ENCODE measurements at places on chromosomes 16 and 17. TPM values are rescaled to one million over a fixed set of nuclear protein-coding genes. Genes with fewer than 3 reads are reported as not detected.

DNA sequence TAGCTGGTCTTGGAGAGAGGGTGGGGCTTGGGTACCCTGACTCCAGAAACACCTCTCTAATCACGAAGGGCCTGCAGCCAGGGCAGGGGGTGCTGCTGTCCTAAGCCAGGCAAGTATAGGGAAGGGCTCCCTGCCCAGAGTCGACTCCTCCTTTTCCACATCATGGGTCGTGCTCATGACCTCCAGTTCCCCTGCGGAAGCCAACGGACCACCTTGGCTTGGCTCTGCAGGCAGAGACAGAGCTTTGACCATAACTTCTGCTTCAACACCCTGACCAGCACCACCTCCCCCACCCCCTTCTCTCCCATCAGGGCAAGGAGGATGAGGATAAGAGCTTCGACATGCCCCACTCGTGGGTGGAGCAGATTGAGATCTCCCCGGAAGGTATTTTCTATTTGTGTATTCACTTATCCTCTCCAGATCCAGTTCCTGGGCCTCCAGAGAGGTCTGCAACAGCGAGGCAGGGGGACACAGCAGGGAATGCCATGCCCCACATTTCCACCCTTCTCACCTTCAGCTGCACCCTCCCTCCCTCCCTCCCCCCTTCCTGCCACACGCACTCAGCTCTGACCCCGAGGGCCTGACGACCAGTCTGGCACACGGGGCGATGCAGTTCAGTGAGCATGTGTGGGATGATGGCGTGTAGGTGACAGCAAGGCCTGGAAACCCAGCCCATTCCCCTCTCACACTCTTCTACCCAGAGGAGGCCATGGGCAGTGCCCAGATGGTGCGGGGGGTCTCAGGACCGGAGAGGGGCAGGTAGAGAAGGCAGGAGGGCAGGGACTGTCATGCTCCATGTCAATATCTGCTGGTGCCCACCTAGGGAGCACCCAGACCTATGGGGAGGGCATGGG, 14.0 kb upstream of the KATNB1 start:
- no peak for DNase-seq

Gene MEAK7
- total RNA-seq, result 1.9 TPM

Gene MT1E
- 2.9 TPM for total RNA-seq

GRCh38 chr17:9140550-9141424, 119.5 kb downstream of the NTN1 start:
- no peak for DNase-seq

Gene TOM1L1
- not detected for total RNA-seq

Gene CRHR1
- total RNA-seq, result not detected

- DNase-seq, result peak; percentile 72
Observed at GRCh38 chr16:16033208-16033717, 83.8 kb downstream of the ABCC1 start.

Gene CHST4
- not detected for total RNA-seq

DNA sequence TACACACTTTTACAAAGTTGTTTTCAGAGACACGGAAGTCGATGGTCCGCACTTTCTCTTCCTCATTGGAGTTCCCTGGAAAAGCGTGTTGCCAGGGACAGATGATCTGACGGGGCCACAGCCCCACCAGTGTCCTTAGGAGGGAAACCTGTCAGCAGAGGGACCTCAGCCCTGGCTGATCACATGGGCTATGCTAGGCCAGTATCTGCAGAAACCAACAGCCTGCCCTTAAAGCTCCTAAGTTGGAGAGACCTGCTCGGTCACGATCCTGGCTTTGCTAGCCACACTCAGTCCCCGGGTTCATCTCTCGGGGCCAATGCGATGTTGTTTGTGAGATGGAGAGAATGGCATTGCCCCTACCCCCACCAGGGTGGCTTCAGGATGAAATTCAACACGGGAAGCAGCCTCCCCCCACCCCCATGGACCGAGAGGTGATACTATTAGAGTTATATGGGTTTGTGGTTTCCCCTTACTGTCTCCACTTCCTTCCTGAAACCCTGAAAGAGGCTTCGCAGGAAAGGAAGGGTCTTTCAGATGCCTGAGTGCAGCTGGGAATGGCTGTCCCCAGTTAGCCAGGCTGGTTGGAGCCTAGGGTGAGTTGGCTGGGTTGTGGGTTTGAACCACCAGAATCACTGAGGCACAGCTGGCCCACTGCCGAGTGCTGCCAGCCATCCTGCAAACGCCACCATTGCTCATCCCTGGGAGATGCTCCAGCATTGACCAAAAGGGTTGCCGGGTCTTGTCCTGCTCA, 16.6 kb downstream of the RMI2 start:
- DNase-seq, result no peak

- no peak for DNase-seq
Observed at GRCh38 chr17:82957469-82957795, 117.6 kb upstream of the ZNF750 start.

DNA sequence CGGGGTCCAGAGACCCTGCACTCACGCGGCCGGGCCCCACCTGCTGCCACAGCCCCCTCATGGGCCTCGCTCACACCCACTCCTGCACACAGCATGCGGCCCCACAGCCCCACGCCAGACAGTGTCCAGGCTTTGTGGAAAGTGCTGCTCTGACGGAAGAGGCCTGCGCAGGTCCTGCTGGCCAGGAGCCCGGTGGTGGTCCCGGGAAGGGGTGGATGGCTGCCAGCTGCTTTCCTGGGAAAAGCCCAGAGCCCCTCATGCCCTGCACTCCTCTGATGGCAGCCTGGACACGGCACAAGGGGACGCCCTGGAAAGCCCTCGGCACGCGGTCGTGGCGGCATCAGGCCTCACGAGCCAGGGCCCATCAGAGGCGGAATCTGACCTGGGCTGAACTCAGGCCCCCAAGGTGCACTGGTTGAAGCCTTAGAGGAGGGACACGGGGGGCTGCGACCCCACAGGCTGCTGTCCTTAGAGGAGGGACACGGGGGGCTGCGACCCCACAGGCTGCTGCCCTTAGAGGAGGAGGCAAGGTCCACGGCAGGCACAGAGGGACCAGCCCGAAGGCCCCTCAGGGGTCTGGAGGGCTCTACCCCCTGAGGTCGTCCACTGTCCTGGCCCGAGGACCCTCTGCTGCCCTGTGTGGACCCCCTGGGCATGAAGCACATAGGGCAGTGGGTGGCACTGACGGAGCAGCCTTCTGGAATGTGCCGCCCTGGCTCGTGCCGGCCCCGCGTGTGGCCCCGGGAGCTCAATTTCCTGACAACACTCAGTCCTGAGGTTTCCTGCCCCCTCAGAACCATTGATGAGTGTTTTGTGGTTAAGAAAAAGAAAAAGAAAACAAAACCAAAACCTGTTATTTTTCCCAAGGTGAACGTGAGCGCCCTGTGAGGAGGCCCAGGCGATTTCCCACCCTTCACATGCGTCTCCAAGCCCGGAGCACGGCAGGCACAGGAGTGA, 22.1 kb downstream of the SOX8 start:
- peak; percentile 81 for DNase-seq

DNA sequence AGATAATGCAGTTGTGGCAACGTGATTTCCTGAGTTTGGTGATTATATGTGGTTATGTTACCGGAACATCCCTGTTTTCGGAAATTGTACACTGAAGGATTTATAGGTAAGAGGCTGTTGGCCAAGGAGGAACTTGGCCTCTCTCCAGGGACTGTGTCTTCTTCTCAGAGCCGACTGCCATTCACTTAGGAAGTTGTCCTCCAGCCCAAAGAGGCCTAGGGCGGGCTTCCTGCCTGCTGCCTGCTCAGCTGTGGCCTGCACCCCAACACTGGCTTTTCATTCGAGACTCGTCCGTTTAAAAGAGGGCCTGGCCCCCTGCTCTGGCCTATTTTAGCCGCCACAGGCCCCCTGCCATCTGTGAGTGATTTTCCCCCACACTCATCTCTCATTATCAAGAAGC, 64.3 kb downstream of the ZDHHC7 start:
- no peak for DNase-seq

Gene CCL1
- not detected for total RNA-seq

Gene C16orf89
- total RNA-seq, result not detected

DNA sequence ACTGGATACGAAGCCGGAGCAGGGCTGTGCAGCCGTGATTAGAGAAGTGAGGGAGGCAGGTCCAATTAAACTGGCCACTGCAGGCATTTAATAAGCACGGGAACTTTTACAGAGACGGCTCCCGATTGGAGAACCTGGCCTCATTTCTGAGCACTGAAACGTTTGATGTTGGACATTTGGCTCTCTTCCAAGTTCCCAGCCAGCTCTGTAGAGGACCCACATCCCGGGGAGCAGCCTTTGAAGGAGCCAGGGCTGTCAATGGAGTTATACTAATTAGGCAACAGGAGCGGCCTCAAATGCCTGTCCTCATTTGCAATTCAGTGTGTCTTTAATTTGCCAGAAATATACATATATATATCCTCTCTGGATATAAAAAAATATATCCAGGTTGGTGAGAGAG, 499.4 kb upstream of the C16orf82 start:
- DNase-seq, result no peak

DNA sequence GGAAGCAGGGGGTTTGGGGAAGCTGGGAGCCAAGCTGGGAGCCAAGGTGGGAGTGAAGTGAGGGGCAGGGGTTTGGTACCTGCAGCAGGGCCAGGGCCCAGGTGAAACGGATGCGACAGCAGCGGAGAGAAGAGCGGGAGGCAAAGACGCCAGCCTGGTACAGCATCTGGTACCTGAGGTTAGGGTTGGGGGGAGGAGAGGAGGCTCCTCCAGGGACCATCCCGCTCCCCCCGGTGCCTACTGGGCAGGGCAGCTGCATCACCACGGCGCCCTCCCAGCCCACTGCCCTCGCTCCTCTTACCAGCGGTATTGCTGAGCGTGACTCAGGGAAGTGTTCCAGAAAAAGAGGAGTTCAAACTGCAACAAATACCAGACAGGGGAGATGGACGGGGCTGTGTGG, 9.8 kb downstream of the CLN3 start:
- no peak for DNase-seq

- DNase-seq, result no peak
Observed at GRCh38 chr16:57938936-57939871, 31.7 kb downstream of the CNGB1 start.

GRCh38 chr17:60554377-60554788, 28.3 kb upstream of the APPBP2 start:
- DNase-seq, result no peak

Gene HS3ST3B1
- total RNA-seq, result 9.3 TPM

GRCh38 chr16:20598832-20599469, 22.8 kb upstream of the ACSM2B start:
- DNase-seq, result no peak

GRCh38 chr17:80519091-80519781, 25.4 kb upstream of the RPTOR start:
- DNase-seq, result no peak

DNA sequence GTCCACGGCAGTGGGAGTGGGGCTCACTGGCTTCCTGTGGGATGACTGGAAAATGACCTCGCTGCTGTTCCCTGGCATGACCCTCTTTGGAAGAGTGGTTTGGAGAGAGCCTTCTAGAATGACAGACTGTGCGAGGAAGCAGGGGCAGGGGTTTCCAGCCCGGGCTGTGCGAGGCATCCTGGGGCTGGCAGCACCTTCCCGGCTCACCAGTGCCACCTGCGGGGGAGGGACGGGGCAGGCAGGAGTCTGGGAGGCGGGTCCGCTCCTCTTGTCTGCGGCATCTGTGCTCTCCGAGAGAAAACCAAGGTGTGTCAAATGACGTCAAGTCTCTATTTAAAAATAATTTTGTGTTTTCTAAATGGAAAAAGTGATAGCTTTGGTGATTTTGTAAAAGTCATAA, 7.8 kb upstream of the RNF213 start:
- DNase-seq, result peak; percentile 91

- DNase-seq, result peak; percentile 96
Observed at GRCh38 chr17:39754161-39754957, 16.6 kb downstream of the GRB7 start.

Gene OR1A1
- total RNA-seq, result not detected

GRCh38 chr16:969508-970385, 1.0 kb downstream of the LMF1 start:
- DNase-seq, result no peak

Gene SLC16A5
- 11.0 TPM for total RNA-seq

- DNase-seq, result no peak
Observed at GRCh38 chr16:73125850-73126524, 78.1 kb upstream of the ZFHX3 start.

- peak; percentile 33 for DNase-seq
Observed at GRCh38 chr16:58500430-58501241, 693 bp downstream of the NDRG4 start.

DNA sequence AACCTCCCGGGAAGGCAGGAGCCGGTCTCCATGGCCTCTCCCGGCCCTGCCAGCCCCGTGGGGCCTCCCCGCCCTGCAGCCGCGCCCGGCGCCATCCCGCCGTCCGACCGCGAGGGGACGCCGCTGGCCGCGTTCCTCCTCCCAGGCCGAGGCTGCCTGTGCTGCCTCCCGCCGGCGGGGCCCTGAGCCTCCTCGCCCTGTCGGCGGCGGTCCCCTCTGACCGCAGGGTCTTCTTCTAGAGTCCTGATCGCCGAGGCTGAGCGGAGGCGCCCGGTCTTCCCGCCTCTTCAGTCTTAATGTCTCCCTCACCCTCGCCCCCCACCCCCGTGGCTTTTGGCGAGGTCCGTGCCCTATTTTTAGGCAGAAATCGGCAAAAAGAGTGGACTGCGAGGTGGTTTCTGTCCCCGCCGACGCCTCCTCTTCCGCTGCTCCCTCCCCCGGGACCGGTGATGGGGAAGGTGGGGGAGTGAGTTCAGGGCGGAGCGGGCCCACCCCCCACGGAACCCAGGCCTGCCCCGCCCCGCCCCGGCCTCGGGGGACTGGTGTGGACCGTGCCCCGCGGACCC, 794 bp upstream of the CPNE7 start:
- peak; percentile 53 for DNase-seq

Gene EFNB3
- not detected for total RNA-seq

- DNase-seq, result no peak
Observed at GRCh38 chr17:44170499-44171201, at the start of gene ASB16. Gene ASB16 (plus strand): TSS chr17:44170704. CDS start chr17:44170790, 86 bp downstream.

- DNase-seq, result no peak
Observed at GRCh38 chr17:30503558-30503957, 26.4 kb downstream of the GOSR1 start.

DNA sequence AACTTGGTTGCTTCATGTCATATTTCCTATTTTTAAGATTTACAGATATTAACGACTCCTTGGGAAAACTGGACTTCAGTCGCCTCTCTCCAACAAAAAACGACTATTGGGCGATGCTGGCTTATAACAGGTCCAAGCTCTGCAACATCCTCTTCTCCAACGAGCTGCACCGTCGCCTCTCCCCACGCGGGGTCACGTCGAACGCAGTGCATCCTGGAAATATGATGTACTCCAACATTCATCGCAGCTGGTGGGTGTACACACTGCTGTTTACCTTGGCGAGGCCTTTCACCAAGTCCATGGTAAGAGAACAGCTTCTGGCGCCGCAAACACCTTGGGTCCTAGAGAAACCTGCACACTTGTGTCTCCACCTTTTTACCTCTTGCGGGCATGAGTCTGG, 333.0 kb downstream of the WWOX start:
- no peak for DNase-seq
